ENCODE measurements at places on chromosomes 4 and X.

DNA sequence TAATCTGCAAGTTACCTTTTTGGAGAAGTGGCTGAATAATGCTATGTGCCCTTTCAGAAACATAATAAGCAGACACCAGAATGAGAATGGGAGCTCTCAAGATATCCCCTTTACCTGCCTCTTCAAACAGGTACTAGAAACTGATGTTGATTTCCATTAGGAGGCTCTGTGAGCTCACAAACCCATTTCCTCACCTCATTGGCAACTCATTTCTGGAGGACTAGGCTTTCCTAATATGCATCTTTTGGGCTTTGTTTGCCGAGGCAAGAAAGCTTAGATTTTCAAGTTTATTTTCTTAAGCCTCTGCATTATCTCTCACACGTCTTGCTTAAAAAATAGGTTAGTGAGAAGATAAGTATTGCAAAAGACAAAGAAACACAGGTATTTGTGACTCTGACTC, 313.1 kb upstream of the IRS4 start:
- DNase-seq: no peak

DNA sequence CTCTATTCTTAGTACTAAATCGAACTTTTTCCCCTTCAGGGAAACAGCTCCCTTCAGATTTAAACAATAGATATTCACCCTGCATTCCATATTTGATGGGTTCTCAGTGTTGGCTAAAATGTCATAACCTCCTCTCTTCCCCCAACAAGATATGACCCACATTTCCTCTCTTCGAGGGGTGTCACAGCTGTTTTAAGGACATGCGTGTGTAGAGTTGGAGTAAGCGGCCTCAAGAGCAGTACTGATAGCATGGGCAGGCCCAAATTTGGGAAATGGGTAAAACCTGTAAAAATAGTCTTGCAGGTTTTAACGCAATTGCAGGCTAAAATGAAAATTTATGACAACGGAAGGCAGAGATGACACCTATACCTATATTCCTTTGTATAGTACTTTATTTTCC, 28.7 kb downstream of the SAT1 start:
- no peak for DNase-seq

DNA sequence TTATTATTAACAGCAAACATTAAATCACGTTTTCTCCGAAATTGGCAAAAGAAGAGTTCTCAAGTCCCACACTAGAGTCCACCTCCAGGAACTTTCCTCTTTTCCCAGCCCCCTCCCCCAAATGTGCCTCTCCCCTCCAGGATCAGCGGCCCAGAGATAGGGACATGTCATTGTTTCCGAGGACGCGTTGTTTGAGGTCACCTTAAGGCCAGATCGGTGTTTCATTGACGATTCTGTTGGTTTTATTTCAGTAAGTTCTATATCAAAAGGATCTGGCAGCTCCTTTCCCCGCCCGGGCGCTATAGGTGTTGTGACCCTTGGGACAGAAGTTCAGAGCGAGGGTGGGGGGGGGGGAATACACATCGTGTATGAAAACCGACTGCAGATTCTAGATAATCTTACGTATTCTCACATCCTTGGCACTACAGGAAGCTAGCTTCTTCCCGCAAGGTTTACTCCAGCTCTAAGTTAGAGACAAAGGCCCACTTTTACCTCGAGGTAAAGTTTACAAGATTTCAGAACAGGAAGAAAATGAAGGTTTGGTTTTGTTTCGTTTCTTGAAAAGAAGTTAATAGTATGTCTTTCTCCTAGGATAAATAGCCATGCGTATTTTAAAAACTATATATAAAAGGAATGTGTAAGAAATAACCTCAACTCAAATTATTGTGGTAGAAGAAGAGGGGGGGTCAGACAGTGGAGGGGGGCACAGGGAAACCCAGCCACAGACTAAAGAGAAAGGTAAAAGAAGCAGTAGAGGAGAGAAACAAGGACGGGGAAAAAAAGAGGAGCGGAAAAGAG, 739 bp upstream of the MSX1 start:
- DNase-seq: no peak

DNA sequence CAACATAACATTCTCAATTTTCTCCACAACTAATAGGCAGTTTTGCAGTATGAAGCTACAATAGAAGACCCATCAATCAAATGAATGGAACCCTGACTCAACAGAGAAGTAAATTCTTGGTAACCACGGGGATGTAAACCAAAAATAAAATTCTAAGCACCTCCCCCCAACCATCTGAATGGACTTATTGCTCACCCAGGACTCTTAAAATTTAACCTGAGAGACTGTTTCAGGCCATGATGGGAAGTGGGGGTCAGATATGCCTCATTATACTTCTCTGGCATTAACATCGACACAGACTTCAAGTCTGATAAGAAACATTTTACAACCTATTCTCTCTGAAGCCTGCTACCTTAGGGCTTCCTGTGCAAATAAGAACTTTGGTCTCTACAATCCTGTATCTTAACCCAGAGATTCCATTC, 620.9 kb downstream of the TLL1 start:
- DNase-seq: no peak

- DNase-seq: no peak
These were observed 2407.1 kb downstream of the ARAP2 start for GRCh38 chr4:33837043-33837838.

- DNase-seq: no peak
These were observed 47.4 kb downstream of the ZNF185 start for GRCh38 chrX:152945021-152945979.

DNA sequence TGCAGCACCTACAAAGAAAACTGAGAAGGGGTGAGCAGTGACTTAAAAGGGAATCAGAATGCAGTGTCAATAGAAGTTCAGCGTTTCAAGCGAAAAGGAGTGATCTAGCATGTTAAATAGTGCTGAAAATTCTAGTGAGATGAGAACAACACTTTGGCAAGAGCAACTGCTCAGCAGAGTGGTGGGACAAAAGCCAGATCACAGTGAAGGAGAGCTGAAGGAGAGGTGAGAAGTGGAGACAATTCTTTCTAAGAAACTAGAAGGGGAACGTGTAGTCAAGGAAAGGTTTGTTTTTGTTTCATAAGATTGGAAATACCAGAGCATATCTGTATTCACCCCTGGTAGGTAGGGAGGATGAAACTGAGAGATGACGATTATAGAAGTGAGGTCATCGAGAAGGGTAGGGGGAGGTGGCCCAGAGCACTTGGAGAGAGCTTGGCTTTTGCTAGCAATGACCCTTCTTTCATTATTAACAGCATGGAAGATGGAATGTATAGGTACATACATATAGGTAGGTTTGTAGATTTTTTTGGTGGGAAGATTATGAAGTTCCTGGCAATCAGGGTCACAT, 33.7 kb downstream of the SRPX2 start:
- DNase-seq: no peak

DNA sequence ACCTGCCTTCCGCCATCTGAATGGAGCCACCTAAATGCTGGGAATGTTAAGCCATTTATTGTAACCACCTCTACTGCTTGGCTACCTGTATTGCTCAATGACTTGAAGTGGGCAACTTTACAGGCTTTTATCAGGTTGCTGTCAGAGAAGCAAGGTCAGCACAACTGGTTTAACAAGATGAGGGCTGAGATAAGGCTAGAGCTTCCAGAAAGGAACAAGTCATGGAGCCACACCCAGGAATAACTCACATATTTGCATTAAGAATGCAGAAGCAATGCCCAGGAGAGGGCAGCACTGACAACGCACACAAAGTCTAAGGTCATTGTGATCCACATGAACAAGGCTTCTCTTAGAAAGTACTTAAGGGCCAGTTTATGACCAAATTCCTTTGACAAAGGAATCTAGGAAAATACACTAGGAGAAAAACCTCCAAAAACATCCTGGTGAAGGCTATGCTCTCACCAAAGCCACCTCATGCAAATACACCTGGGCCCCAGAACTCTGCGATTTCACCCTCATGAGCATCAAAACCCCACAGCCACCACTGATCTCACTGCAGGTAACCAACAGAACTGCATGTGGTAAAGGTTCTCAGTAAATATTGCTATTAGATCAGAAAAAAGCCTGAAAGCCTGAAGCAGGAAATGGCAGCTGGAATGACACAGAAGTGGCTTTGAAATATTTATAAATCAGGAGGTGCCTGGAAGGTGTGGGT, 15.0 kb upstream of the STS start:
- DNase-seq: no peak

DNA sequence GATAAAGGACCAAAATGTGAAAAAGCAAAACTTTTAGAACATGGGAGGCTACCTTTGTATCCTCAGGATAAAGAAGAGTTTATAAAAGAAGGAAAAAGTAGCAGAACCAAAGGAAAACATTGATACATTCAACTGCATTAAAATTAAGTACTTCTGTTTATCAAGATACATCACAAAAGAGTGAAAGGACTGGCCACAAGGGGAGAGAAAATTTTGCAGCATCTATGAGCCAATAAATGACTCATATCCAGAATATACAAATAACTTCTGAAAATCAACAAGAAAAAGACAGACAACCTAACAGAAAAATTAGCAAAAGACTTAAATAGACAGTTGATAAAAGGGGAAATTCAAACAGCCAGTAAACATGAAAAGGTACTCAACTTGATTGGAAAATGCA, 177.1 kb downstream of the RBMX2 start:
- no peak for DNase-seq

DNA sequence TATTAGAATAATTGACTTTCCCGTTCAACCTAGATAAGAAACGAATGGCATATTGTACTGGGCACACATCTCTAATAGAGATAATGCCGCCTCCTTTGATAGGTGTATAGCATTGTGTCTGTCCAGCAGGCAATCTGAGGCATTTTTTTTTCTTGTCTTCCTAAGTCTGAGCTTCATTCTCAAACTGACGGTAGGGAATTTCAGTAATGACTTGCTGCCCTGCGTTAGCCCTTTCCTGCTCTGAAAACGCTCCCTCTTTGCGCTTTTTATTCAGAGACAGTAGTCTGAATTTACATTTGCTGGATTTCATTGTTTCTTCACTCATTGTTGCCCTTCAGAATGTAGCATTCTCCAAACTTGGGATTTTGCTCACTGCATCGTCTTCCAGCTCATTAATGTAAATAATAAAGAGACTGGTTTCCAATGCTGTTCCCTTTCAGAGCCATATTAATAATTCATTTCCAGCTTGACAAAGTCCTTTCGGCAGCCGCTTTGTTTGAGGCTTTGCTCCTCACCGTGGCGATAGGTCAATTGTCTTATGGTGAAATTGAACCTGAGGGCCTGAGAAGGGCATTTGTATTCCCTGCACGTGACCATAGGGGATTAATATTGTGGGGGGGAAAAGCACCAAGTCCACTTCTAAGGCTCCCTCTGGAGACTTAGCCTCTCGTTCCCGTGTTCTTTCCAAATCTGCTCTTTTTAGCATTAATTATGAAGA, 412.1 kb downstream of the SMARCA1 start:
- DNase-seq: no peak

All from stimulated activated CD8-positive, alpha-beta memory T cell treated with anti-CD3 and anti-CD28 coated beads, Interleukin-2, amount 100 ng/mL, for 1 hour (primary cell).